K562 (cell line): ENCODE measurements at places on chromosomes 7 and 10. TPM values are rescaled to one million over a fixed set of nuclear protein-coding genes. Genes with fewer than 3 reads are reported as not detected.

PVRIG gene
- 0.64 TPM in 1 of 2 replicates, not detected in the other for total RNA-seq

ANXA8L1 gene
- not detected in 2 replicates for total RNA-seq

SAP25 gene
- total RNA-seq: 3.2 and 5.3 TPM in 2 replicates

MAGI2 gene
- 0.94 and 1.1 TPM in 2 replicates for total RNA-seq

TAS2R5 gene
- total RNA-seq: 1.1 TPM in 2 replicates

MDH2 gene
- total RNA-seq: 671 and 701 TPM in 2 replicates

CDC14C gene
- total RNA-seq: not detected in 2 replicates

GOLGA7B gene
- 0.07 and 0.11 TPM in 2 replicates for total RNA-seq

WNT8B gene
- total RNA-seq: not detected in 2 replicates

ANXA11 gene
- 182 and 201 TPM in 2 replicates for total RNA-seq

TDRD1 gene
- total RNA-seq: not detected in 2 replicates

GPRIN2 gene
- total RNA-seq: not detected in 2 replicates

PNPLA8 gene
- total RNA-seq: 12.8 and 13.0 TPM in 2 replicates

GRM8 gene
- total RNA-seq: 0.13 TPM in 1 of 2 replicates, not detected in the other

CYP2C19 gene
- not detected in 2 replicates for total RNA-seq

CYP3A4 gene
- total RNA-seq: 0.07 and 0.18 TPM in 2 replicates

- no peak overlapping the region for H3K27ac ChIP-seq
- peaks cover 14% of the 10 kb centered on the region; the same call in 2 of the 3 replicates for H3K36me3 ChIP-seq
- no peaks in the 10 kb centered on the region for H3K27me3 ChIP-seq
- H3K4me3 ChIP-seq: no peak overlapping the region
These were observed 106.1 kb downstream of the CTBP2 start for GRCh38 chr10:125054216-125054615.

GRCh38 chr10:47061776-47062175 lies 150.5 kb downstream of the PTPN20 start:
- H3K27ac ChIP-seq: no peak overlapping the region
- no peak overlapping the region for H3K4me3 ChIP-seq
- H3K4me1 ChIP-seq: no peaks in the 10 kb centered on the region
- H3K27me3 ChIP-seq: peaks cover 44% of the 10 kb centered on the region
- no peaks in the 10 kb centered on the region for H3K36me3 ChIP-seq
- no peak for DNase-seq

- DNase-seq: no peak
- H3K27ac ChIP-seq: no peak overlapping the region
- H3K36me3 ChIP-seq: no peaks in the 10 kb centered on the region
- H3K4me1 ChIP-seq: no peaks in the 10 kb centered on the region
These were observed 29.1 kb downstream of the CDCA7L start for GRCh38 chr7:21916629-21917028.

- no peak for DNase-seq
- H3K27me3 ChIP-seq: no peaks in the 10 kb centered on the region
- no peak overlapping the region for H3K4me3 ChIP-seq
- no peak overlapping the region for H3K27ac ChIP-seq
- peaks cover 8% of the 10 kb centered on the region; the same call in 1 of the 3 replicates for H3K36me3 ChIP-seq
- H3K4me1 ChIP-seq: peaks cover 16% of the 10 kb centered on the region
These were observed 90.1 kb downstream of the FAM53B start for GRCh38 chr10:124653811-124654651.

- no peak for DNase-seq
- peaks cover 25% of the 10 kb centered on the region; the same call in 1 of the 3 replicates for H3K27me3 ChIP-seq
- H3K4me3 ChIP-seq: no peak overlapping the region
- peaks cover 13% of the 10 kb centered on the region; the same call in 1 of the 2 replicates for H3K4me1 ChIP-seq
These were observed 3.3 kb upstream of the GAD2 start for GRCh38 chr10:26213157-26213800.

- peaks cover 5% of the 10 kb centered on the region; the same call in 1 of the 2 replicates for H3K27me3 ChIP-seq
- DNase-seq: no peak
- no peak overlapping the region for H3K4me3 ChIP-seq
- no peaks in the 10 kb centered on the region for H3K4me1 ChIP-seq
These were observed 15.2 kb upstream of the COMTD1 start for GRCh38 chr10:75250934-75251333.

DNA sequence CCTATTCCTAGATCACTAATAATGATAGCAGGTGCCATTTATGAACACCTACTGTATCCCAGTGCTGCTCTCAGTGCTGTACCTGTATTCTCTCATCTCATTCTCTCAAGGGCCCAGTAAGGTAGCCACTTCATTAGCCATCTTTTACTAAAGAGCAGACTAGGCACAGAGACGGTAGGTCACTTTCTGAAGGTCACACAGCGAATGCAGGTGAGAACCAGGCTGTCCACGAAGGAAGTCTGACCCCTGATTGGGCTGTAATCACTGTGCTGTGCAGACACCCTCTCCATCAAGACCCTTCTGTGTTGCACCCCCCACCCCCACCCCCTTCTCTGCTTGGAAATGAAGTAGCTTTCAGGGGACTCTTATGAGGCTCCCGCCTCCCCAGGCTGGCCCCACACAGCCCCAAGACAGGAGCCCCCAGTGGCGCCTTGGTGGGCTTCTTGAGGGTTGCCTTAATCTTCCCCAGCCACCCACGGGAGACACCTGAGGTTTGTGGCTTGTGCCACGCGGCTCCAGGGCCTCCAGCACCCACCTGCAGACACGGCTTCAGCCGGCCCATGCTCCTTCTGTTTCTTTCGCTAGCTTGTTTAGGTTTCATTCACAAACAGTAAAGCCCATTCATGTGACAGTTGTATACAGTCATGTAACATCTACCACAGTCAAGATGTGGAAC lies 81.7 kb upstream of the FAM20C start:
- no peaks in the 10 kb centered on the region for H3K4me1 ChIP-seq
- no peak for DNase-seq
- no peak overlapping the region for H3K27ac ChIP-seq

DNA sequence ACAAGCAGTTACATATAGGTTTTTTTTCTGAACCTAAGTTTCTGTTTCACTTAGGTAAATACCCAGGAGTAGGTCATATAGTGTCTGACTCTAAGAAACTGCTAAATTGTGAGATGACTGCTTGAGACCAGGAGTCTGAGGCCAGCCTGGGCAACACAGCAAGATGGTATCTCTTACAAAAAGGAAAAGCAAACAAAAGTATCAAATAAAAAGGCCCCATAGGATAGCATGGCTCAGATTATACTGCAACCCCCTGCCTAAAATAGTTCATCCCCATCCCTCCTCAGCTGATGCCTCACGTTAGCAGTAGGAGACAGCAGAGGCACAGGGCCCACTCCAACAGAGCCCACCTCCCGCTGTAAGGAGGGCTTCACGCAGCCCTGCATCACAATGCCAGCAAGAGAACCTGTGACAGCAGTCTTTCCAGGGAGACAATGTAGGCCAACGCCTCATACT lies 90.3 kb downstream of the SRPK2 start:
- DNase-seq: no peak
- H3K27me3 ChIP-seq: no peaks in the 10 kb centered on the region
- H3K27ac ChIP-seq: no peak overlapping the region
- H3K36me3 ChIP-seq: no peaks in the 10 kb centered on the region
- no peak overlapping the region for H3K4me3 ChIP-seq

DNA sequence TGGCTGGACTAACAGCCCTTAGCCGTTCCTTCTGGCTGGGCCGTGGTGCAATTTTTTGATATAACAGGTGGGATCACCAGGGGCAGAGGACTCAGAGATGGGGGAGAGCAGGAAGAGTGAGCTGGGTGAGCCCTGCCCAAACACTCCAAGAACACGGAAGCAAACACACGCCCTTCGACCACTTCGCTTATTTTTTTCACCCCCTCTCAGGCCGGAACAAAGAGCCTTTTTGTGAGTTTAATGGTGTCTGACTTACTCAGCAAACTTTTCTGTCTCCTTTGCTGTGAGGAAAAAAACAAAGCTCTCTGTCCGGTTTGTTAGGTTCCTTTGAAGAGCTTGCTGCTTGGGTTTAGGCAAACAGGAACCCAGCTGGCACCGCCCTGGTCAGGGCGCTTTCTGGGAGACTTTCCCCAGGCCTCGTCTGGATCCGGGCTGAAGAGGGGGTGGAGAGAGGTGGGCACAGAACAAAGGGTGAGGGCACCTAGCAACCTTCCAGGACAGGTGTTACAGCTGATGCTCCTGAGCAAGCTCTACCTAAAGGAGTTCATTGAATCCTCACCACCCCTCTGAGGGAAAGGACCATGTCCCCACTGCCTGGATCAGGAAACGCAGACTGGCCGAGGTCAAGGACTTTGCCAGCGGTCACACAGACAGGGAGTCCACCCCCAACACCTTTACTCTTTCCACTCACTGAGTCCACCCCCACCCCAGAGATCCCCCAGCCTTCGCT lies 23.3 kb downstream of the CALML3 start:
- H3K27me3 ChIP-seq: no peaks in the 10 kb centered on the region
- H3K4me3 ChIP-seq: no peak overlapping the region
- peaks cover 54% of the 10 kb centered on the region for H3K4me1 ChIP-seq
- no peak for DNase-seq
- H3K36me3 ChIP-seq: no peaks in the 10 kb centered on the region
- peak overlapping the region; percentile 68 for H3K27ac ChIP-seq

- H3K4me1 ChIP-seq: no peaks in the 10 kb centered on the region
- H3K27me3 ChIP-seq: no peaks in the 10 kb centered on the region
- no peak overlapping the region for H3K27ac ChIP-seq
- H3K4me3 ChIP-seq: no peak overlapping the region
- DNase-seq: no peak
These were observed 33.0 kb downstream of the ZFAND2A start for GRCh38 chr7:1127001-1127400.

GRCh38 chr10:44306762-44307161 lies 78.1 kb downstream of the CXCL12 start:
- H3K27me3 ChIP-seq: no peaks in the 10 kb centered on the region
- H3K36me3 ChIP-seq: no peaks in the 10 kb centered on the region
- no peak for DNase-seq
- no peak overlapping the region for H3K27ac ChIP-seq
- peaks cover 14% of the 10 kb centered on the region for H3K4me1 ChIP-seq

DNA sequence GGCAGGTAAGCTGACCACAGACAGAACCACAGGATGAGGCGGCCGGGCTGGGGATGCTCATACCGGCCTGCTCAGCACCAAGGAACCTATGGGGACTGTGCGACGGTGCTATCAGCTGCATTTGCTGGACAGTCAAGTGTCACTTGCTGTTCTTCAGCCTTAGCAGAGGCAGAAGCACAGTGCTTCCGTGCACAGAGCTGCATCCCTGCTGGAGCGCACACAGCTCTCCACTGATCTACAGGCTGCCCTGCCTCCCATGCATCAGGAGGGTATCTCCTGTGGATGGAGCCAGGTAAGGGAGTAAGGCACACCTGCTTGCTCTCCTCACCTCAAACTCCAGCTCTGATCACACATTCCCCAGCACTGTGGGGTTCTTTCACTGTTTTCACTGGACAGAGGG lies 97.5 kb downstream of the TNS3 start:
- peaks cover 8% of the 10 kb centered on the region for H3K4me1 ChIP-seq
- H3K36me3 ChIP-seq: no peaks in the 10 kb centered on the region
- H3K27ac ChIP-seq: no peak overlapping the region
- H3K4me3 ChIP-seq: no peak overlapping the region
- peaks cover 66% of the 10 kb centered on the region for H3K27me3 ChIP-seq

DNA sequence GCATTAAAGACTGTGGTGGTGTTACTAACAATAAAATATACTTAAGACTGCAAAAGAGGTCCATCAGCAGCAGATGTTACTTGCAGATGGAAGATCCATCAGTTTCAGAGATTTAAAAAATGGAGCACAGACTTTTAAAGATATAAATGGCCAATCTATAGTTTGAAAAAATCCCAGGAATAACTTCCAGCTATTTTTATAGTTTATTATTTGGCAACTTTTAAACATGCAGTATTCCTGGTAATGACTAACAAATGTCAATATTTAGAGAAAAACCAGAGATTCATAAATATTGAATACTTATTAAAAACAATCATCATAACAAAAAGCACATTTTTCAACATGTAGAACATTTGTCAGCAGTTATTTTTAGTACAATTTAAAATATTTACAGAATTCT lies 30.7 kb downstream of the RTKN2 start:
- H3K4me3 ChIP-seq: no peak overlapping the region
- no peaks in the 10 kb centered on the region for H3K27me3 ChIP-seq
- DNase-seq: no peak
- H3K4me1 ChIP-seq: no peaks in the 10 kb centered on the region

- no peaks in the 10 kb centered on the region for H3K27me3 ChIP-seq
- H3K4me1 ChIP-seq: peaks cover 17% of the 10 kb centered on the region; the same call in 2 of the 3 replicates
- H3K27ac ChIP-seq: no peak overlapping the region
- DNase-seq: no peak
- peaks cover 16% of the 10 kb centered on the region; the same call in 1 of the 3 replicates for H3K36me3 ChIP-seq
- H3K4me3 ChIP-seq: no peak overlapping the region
These were observed 9.8 kb downstream of the P4HA1 start for GRCh38 chr10:73086816-73087215.

- no peak overlapping the region for H3K27ac ChIP-seq
- H3K4me1 ChIP-seq: peaks cover 13% of the 10 kb centered on the region; the same call in 2 of the 3 replicates
- peaks cover 4% of the 10 kb centered on the region; the same call in 2 of the 3 replicates for H3K36me3 ChIP-seq
These were observed 29.5 kb downstream of the SMNDC1 start for GRCh38 chr10:110275128-110275729.

- H3K4me1 ChIP-seq: peaks cover 3% of the 10 kb centered on the region; the same call in 1 of the 2 replicates
- H3K4me3 ChIP-seq: no peak overlapping the region
- H3K27me3 ChIP-seq: no peaks in the 10 kb centered on the region
These were observed 99.8 kb downstream of the SND1 start for GRCh38 chr7:127751490-127752448.

DNA sequence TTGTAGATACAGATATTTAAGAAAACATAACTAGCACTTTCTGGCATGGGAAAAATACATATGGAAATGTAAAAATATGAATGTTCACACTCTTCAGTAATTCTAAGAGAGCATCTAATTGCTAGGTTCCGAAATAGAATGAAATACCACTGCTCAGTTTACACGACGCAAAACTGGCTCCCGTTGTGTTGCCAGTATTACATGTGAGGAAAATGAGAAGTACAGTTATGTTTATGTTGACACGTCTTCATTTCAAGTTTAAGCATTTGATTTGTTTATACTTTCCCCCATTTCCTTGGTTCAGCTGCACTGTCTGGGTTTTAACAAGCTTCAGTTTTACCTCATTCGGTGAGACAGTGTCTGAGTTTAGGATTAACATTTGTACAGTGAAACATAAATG lies 275.8 kb upstream of the SEMA3D start:
- H3K4me1 ChIP-seq: no peaks in the 10 kb centered on the region
- no peaks in the 10 kb centered on the region for H3K36me3 ChIP-seq
- DNase-seq: no peak
